ENCODE measurements at places on chromosomes 7 and 10.

DNA sequence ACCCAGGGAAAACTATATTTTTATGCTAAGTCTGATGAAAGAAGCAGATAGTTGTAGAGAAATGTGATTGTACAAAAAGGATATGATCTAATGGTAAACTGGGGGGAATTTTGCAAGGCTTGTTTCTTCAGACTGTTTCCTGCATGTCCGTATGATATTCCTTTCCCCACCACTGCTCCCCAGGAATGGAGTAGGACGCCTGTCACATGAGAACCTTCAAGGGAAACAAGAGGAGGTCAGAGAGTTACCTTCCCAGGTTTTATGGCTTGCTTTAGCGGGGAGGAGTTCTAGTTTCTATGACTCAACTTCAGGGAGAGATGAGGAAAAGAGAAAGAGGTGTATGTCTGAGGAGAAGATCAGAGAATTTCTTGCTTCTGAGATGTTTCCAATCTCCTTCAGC is 16.4 kb upstream of the ITPRID1 start:
- DNase-seq = no peak

- DNase-seq = no peak
Measured at GRCh38 chr10:22733992-22734391, 19.6 kb upstream of the PIP4K2A start.

- DNase-seq = no peak
Measured at GRCh38 chr10:13681528-13681927, 94.8 kb downstream of the PRPF18 start.

DNA sequence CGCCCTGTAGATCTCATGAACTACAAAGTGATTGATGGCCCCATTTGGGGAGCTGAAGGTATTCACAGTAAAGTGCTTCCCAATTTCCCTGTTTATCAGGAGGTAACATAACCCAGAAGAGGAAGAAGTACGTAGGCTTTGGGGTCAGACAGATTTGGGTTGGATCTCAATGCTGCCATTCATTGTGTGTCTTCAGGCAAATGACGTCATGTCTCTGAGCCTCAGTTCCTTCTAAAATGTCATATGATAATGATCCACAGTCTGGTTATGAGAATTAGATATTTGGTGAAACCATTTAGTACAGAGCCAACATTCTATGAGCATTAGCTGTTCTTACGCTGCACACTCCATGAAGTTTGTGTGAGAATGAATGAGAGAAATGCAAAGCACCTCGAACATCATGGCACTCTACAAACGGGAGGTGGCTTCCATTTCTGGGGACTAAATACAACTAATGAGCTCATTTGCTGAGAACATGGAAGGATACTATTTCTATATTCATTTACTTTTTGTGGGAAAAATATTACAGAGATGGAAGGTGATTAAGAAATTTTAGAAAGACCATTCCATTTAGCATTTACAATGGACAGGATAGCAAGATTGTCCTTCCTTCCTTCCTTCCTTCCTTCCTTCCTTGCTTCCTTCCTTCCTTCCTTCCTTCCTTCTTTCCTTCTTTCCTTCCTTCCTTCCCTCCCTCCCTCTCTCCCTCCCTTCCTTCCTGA is 13.8 kb upstream of the JCAD start:
- DNase-seq = no peak
